ENCODE measurements at places on chromosomes 16 and 17.
A peak's percentile ranks its signal among the peaks of the same experiment; 100 is the strongest.

DNA sequence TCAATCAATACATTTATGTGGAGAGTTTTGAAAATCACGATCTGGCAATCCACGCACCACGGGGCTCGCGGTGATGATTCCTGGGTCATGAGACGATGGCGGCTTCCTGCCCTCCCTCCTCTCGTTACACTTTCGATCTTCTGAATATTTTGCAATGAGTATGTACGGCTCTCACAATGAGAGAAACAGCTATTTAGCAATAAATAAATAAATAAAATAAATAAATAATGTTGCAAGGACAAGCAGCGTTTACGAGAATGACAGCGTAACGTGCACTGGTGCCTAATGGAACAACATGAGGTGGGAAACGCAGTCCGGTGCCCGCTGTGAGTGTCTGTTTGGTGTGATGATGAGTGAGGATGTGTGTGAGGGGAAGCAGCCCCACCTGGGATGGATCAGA is 46.7 kb upstream of the JPH3 start:
- no peak for DNase-seq

DNA sequence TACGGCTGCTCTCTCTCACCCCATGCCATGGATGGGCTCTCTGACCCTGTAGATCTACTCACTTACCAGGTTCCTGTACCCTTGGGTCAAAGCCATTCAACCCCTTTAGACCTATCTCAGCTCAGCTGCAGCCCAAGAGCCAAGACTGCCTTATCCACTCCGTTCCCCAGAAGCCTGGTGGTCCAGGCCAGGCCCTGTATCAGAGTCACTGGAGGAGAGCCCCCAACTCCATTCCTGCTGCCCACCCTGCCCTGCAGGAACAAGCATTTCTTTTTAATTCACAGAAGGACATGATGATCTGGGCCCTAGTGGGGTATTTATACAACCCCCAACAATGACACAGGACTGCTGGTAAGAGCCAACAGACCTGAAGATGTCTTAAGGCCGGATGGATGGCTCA is 76.8 kb downstream of the AIPL1 start:
- DNase-seq, result no peak

DNA sequence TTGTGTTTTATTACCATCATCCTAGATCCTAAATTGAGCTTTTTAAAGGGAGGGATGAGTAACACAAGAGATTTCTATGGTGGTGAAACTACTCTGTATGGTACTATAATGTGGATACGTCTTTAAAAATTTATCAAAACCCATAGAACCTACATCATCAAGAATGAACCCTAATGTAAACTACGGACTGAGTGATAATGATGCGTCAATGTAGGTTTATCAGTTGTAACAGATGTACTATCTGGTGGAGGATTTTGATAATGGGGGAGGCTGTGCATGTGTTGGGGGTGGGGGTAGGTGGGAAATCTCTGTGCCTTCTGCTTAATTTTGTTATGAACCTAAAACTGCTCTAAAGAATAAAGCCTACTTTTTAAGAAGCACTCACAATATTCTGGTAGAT is 724.1 kb upstream of the SOX9 start:
- no peak for DNase-seq

GRCh38 chr17:31216031-31216751 is 80.8 kb downstream of the OMG start:
- DNase-seq, result peak; percentile 42

DNA sequence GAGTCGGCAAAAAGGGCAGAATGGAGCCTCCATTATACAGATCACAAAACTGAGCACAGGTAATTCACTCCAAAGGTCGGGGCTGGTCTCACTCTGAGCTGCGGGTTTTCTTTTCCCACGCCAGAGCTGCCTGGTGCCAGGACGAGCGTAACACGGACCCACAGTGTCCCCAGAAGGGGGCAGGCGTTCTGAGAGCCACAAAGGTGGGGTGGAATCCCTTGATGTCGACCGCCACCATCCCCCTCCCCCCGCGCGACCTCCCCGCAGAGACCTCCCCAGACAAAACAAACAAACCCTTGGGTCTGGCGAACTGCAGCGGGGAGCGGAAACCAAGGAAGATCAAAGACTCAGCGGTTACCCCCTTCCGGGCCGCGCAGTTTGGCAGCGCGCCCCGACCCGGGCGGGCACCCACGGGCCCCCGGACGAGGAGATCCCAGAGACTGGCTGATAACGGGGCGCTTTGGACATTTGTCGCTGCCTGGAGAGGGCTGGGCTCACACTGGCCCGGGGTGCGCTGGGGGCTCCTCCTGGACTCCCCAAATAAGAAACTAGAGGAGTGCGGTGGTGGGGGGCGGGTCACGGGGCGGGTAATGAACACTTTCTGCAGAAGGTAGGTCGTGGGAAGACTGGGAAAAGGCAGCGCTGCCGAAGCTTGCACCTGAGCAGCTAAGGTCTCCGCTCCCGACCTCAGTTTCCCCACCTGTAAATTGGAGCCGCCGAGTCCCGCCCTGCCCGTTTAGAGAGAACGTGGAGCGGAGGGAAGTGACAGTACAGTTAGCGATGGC is 664 bp upstream of the NKD1 start:
- peak; percentile 88 for DNase-seq

- DNase-seq, result no peak
These were observed 101.1 kb downstream of the USP31 start for GRCh38 chr16:23048164-23048563.

DNA sequence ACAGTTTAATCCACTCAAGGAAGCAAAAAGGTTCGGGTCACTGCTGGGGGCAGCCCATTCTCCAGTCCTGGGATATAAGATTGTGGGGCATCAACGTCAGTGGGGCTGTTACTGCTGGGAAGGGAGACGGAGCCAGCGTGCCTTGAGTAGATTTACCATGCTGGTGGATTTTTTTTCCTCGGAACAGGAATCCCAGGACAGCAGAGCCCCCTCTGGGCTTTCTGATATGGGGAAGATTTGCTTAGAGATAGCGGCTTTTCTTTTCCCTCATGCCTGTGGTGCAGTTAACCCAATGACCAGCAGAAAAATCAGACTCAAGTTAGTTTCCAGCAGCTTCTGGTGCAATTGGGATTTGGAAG is 35.4 kb downstream of the WSCD1 start:
- no peak for DNase-seq
